ENCODE measurements at places on chromosomes 12 and 14. TPM values are rescaled to one million over a fixed set of nuclear protein-coding genes. Genes with fewer than 3 reads are reported as not detected.

DNA sequence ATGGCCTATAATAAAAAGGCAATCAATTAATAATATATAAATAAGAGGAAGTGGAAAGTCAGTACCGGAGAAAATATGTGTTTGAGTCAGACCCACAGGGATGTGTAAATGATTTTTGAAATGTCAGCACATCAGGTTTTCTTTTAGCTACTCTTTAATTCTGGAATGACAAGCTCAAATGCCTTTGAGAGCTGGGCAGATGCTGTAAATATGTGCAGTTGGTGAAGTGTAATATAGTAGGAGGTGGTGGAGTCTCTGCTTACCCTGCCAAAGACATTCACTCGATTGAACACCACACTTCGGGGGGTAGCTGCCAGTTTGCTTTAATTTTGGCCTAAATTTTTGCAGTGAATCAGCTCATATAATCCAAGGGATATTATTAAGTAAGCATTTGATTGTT is 93.0 kb downstream of the PLEKHA5 start:
- no peaks in the 10 kb centered on the region for H3K27me3 ChIP-seq
- H3K4me3 ChIP-seq = no peak overlapping the region
- no peaks in the 10 kb centered on the region for H3K4me1 ChIP-seq
- DNase-seq = no peak

DNA sequence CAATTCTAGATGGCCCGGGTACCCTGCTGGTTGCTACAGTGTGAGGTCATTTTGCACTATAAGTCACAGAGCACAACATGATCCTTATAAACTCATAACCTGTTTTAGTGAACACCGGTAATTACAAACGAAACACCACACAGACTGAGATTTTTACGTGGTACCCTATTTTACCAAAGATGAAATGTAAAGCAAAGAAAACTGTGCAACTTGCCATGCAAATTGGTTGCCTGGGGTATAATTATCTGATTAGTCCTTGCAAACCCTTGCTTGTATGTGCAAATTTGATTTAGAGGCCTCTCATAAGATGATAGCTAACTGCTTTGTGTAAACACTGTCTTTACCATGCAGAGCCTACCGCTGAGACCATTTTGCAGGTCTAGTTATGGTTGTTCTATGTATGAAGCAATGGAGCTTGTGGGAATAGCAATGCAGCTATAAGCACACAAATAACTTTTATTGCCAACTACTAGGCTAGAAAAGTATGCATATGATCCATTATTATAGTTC is 372.1 kb upstream of the FAR2 start:
- H3K4me3 ChIP-seq = no peak overlapping the region
- no peak for DNase-seq
- no peaks in the 10 kb centered on the region for H3K36me3 ChIP-seq
- H3K27me3 ChIP-seq = no peaks in the 10 kb centered on the region
- H3K27ac ChIP-seq = no peak overlapping the region
- H3K4me1 ChIP-seq = no peaks in the 10 kb centered on the region

GRCh38 chr12:19015285-19015684 is 114.2 kb upstream of the PLEKHA5 start:
- no peak for DNase-seq
- H3K4me3 ChIP-seq = no peak overlapping the region
- H3K36me3 ChIP-seq = no peaks in the 10 kb centered on the region
- H3K4me1 ChIP-seq = no peaks in the 10 kb centered on the region
- no peaks in the 10 kb centered on the region for H3K27me3 ChIP-seq

GRCh38 chr12:102465762-102466560 is 14.4 kb downstream of the IGF1 start:
- no peaks in the 10 kb centered on the region for H3K27me3 ChIP-seq
- DNase-seq = no peak
- H3K27ac ChIP-seq = no peak overlapping the region

DNA sequence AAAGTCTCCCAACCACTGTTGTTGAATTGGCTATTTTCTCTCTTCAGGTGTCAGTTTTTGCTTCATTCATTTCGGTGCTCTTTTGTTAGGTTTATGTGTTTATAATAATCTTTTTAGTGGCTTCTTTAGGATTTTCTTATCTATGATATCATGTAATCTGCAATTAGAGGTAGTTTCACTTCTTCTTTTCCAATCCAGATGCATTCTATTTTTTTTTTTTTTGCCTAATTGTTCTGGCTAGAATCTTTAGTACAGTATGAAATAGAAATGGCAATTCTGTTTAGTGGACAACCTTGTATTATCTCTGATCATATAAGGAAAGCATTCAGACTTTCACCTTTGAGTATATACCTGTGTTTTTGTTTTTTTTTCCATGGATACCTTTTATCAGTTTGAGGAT is 17.4 kb downstream of the CNOT2 start:
- H3K36me3 ChIP-seq = no peaks in the 10 kb centered on the region
- no peaks in the 10 kb centered on the region for H3K27me3 ChIP-seq
- H3K4me1 ChIP-seq = no peaks in the 10 kb centered on the region

The SDR9C7 gene
- not detected for polyA plus RNA-seq

DNA sequence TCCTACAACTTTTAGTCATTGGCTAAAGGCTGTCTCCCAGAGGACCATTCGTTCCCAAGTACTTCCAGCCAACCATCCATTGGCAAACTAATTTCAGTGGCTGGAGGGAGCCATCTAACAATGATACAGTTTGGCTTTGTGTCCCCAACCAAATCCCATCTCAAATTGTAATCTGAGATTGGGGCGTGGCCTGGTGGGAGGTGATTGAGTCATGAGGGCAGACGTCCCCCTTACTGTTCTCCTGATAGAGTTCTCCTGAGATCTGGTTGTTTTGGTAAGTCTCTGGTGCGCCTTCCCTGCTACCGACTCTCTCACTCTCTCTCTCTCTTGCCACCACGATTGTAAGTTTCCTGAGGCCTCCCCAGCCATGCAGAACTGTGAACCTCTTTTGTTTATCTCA is 99.7 kb upstream of the FUT8 start:
- peaks cover 30% of the 10 kb centered on the region for H3K4me1 ChIP-seq
- H3K36me3 ChIP-seq = no peaks in the 10 kb centered on the region
- peak overlapping the region; percentile 35 for H3K27ac ChIP-seq
- no peak overlapping the region for H3K4me3 ChIP-seq

DNA sequence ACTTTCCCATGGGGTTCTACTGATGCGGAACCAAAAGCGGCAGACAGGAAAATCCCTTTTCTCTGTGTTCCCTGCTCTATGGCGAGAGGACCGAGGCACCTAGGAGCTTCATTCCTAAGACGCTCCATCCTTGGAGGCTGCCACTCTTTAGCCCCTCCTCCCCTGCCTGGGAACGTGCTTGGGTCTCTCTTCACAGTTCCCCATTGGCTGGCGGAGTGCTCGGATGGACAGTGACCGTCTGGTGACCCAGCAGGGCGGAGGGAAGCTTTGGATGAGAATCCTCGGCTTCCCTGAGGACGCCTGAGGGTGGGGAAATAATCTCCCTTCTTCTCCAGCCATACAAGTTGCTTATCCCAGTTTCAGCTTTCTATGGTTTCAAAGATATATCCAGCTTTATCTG is 37.3 kb downstream of the KCNA5 start:
- no peaks in the 10 kb centered on the region for H3K4me1 ChIP-seq
- no peaks in the 10 kb centered on the region for H3K36me3 ChIP-seq
- H3K27me3 ChIP-seq = peaks cover 2% of the 10 kb centered on the region
- no peak for DNase-seq

The POTEM gene
- not detected for polyA plus RNA-seq

The KCNH3 gene
- polyA plus RNA-seq = not detected

Data from GM12878 (cell line).